H9 (cell line): ENCODE measurements at places on chromosomes 2 and 18. TPM values are rescaled to one million over a fixed set of nuclear protein-coding genes. Genes with fewer than 3 reads are reported as not detected.

The SMAD7 gene
- total RNA-seq, result 27.7 and 29.4 TPM in 2 replicates

The SLC4A5 gene
- total RNA-seq, result 0.42 and 0.50 TPM in 2 replicates

The GKN1 gene
- total RNA-seq, result not detected in 2 replicates

The GPBAR1 gene
- 0.37 and 0.44 TPM in 2 replicates for total RNA-seq

The ECEL1 gene
- total RNA-seq, result 8.2 and 8.4 TPM in 2 replicates

The MC4R gene
- total RNA-seq, result not detected in 2 replicates

The FLACC1 gene
- 0.42 TPM in 1 of 2 replicates, not detected in the other for total RNA-seq

The MC5R gene
- not detected in 2 replicates for total RNA-seq

The FECH gene
- 24.1 and 24.8 TPM in 2 replicates for total RNA-seq

The OR6B2 gene
- not detected in 2 replicates for total RNA-seq

The OTX1 gene
- 0.11 and 0.13 TPM in 2 replicates for total RNA-seq

The ZNF892 gene
- total RNA-seq, result 13.2 and 13.3 TPM in 2 replicates

The IRS1 gene
- total RNA-seq, result 15.0 and 16.3 TPM in 2 replicates

DNA sequence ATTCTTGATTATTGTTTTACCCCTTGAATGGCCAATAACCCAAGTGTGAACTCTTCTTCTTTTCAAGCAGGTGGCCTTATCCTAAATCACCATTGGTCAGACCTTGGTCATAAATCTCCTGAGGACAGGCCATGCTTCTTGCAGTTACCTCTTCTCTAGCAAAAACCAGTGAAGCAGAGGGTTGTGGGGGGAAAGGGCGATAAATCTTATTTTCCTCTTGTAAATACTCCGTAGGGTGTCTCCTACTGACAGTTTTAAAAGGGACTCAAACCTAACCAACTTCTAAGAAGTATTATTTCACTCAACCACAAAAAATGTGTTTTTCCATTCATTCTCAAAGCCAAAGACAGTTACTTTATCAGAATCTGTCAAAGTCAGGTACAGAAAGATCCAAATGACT, 168.1 kb upstream of the RMP24 start:
- DNase-seq, result no peak

DNA sequence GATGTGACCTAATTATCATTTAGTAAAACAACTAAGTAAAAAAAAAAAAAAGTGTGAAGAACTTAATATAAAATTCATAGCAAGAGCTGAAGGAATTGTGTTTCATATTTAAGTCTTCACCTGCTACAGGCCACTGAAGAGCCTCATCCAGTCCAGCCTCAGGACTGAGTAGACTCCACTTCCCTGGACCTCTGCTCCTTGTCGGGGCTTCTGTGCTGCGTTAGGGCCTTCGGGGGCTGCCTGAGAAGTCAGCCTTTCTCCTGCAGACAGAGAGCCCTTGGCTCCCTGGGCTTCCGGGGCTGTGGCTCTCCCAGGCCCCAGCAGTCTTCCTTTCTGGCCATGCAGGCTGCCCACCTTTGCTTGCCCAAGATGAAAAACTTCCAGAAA, 95.5 kb downstream of the MTCL1 start:
- no peak for DNase-seq

DNA sequence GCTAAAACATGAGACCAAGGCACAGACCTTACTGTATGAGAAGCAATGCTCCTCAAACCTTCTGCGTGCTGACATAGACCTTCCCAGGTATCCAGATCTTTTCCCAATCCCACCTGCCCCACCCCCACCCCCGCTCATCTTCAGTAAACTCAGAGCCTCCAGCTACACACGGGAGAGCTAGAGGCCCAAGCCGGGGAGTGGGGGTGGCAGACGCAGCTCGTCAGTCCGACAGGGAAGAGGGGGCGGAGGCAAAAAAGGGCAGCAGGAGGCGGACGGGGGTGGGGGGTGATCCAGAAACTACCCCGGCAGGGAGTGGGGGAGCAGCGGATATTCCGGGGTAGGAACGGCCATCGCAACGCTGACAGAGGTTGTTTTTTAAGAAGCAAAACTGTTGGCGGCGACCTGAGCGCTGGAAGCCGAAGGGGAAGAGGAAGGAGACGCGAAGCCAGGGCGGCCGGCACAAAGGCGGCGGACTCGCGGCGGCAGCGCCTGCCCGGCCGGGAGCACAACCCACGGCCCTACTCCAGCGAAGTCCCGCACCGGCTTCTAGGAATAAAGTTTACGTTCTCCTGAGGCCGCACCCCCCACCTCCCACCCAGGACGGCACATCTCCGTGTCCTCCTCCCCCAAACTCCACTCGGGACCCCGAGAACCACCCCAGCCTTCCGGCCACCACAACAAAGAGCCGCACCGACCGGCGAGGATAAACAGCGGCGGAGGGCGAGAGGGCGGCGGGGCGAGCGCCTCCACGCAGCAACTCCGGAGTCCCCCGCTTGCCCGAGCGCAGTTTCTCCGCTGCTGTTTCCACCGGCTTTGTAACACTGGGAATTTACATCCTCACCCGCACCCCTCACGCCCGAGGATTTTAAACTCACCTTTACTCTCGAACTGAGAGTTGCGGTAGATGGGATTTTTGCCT, 722 bp downstream of the BAZ2B start:
- DNase-seq, result peak; percentile 90

- no peak for DNase-seq
Observed at GRCh38 chr18:48493434-48494230, 45.2 kb upstream of the CTIF start.

DNA sequence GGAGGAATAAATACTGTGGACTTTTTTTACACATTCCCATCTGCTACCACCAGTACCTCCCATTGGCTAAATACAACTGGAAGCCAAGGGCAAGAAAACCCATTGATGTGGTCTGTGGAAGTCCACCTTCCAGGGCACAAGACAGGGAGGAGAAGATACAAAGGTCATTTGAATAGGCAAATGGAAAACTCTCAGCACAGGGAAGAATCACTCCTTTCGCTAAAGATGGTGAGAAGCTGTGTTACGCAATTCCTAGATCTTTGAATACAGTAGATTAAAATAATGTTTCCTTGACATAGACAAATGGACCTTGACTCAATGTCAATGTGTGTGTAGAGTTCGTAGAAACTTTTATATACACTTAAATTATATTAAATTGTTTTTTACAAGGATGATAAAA, 70.9 kb upstream of the ERBB4 start:
- no peak for DNase-seq

- DNase-seq, result no peak
Observed at GRCh38 chr18:919078-919477, 14.4 kb downstream of the ADCYAP1 start.

GRCh38 chr2:155080373-155080772, 381.9 kb downstream of the KCNJ3 start:
- DNase-seq, result no peak

- DNase-seq, result no peak
Observed at GRCh38 chr2:226699321-226699720, 100.3 kb downstream of the IRS1 start.

DNA sequence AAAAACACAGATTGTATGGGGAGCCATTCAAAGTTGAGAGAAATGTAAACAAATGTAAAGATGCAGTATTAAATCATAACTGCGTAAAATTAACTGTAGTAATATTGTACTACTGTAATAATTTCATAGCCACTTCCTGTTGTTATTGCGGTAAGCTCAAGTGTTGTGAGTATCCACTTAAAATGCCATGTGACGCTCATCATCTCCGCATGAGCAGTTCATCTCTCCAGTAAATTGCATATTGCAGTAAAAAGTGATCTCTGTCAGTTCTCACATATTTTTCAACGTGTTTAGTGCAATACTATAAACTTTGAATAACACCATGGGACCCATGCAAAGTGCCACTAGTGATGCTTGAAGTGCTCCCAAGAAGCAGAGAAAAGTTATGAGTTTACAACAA, 41.8 kb upstream of the SP3 start:
- DNase-seq, result no peak

DNA sequence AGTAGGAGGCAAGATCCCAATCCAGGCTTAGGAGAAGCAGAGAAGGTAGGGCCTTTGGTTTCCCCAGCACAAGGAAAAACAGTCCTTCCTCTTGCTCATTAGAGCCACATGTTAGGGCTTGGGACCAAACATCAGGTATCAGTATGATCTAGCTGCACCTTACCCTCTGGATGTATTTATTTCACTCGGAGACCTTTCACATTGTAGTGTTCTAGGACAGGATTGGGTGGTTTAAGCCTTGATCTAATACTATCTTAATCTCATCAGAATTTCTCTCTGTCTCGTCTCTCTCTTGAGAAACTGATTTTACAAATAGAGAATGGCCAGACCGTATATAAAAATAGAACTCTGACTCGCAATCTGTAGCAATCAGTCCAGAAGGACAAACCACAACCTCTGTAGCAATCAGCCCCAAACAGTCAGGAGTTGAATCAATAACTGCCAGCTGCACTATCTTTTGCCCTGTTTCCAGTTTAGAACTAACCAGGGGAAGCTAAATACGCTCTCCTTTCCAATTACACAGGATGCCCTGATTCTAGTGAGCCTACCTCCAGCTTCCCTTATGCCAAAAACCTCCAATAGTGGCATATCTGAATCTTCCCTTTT, 207.1 kb downstream of the TDRD15 start:
- DNase-seq, result no peak

DNA sequence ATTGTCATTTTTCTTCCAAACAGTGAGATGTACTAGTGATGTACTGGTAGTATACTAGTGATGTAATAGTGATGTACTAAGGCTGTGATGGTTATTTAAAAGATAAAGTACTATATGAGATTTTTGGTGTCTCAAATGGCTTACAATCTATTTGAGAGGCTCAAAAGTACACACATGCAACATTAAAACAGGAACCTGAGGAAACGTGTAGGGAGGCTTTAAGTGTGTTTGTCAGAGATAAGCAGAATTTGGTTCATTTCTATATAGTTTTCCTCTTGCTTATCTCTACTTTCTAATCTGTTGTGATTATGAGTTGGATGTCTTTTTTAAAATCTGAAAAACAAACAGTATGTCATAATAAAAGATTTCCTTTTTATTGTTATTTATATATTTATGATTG, 100.9 kb upstream of the SERTAD2 start:
- DNase-seq, result no peak

DNA sequence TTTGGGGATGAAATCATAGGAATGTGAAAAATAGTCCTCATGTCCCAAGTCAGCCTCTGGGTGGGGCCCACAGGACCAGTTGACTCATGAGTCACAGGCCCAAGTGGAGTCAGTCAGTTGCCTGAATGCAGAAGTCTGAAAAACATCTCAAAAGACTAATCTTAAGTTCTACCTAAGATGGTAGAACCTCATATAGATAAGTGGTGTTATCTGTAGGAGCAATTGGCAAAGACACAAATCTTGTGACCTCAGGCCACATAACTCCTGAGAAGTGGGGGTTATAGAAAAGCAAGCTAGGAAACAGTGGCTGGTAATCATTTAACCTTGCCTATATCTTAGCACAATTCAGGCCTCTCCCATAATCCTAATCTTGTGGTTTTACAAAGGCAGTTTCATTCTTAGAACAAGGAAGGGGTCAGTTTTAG, 257.1 kb upstream of the SPOPL start:
- no peak for DNase-seq

DNA sequence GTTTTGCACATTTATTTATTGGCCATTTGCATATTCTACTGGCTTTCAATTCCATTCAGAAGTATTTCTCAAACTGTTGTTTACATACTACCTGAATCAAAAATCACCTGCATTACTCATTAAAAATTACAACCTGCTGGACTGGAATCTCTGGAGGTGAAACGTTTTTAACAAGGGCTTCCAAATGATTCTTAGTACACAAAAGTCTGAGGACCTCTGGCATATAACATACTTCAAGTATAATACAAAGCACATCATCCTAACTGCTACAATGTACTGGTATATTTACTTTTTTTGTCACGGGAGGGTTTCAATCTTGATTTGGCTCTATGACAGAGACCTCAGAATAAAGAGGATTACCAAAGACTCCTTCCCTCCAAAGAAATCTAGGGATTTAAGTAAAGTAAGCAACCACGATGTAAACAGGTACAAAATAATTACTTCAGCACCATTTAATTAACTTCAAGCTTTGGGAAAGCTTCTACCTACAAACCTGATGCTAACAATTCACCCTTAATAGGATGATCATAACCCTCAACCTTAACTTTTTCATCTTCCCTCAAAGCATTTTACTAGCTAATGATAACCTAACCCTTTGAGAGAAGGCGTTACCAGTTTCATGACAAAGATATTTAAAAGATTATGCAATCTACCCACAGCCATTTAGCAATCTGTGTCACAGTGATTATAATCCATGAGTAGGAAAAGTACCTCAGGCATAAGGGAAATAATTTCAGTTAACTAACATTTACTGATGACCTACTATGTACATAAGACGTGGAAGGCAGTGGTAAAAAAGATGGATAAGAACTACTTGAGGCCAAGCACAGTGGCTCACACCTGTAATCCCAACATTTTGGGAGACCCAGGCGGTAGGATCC, 24.7 kb downstream of the ATAD2B start:
- DNase-seq, result no peak

- no peak for DNase-seq
Observed at GRCh38 chr18:7898181-7898580, 331.1 kb downstream of the PTPRM start.

DNA sequence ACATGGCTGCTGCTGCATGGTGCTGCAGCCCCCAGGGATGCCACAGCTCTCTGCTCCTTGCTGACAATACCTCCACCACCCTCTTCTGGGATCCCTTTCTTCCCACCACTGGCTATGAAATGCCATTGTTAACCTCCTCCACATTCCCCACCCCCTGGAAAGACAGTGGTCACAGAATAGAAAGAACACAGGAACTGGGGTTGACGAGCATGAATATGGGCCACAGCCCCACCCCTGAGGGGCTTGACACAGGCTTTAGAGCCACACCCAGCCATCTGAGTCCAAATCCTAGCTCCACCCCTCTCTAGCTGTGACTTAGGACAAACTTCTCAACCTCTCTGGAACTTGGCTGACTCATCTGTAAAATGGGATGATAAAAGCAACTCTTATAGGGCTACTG, 47.3 kb downstream of the TMEM163 start:
- peak; percentile 41 for DNase-seq

- peak; percentile 76 for DNase-seq
Observed at GRCh38 chr2:116754381-116755101, 1060.0 kb upstream of the DDX18 start.

DNA sequence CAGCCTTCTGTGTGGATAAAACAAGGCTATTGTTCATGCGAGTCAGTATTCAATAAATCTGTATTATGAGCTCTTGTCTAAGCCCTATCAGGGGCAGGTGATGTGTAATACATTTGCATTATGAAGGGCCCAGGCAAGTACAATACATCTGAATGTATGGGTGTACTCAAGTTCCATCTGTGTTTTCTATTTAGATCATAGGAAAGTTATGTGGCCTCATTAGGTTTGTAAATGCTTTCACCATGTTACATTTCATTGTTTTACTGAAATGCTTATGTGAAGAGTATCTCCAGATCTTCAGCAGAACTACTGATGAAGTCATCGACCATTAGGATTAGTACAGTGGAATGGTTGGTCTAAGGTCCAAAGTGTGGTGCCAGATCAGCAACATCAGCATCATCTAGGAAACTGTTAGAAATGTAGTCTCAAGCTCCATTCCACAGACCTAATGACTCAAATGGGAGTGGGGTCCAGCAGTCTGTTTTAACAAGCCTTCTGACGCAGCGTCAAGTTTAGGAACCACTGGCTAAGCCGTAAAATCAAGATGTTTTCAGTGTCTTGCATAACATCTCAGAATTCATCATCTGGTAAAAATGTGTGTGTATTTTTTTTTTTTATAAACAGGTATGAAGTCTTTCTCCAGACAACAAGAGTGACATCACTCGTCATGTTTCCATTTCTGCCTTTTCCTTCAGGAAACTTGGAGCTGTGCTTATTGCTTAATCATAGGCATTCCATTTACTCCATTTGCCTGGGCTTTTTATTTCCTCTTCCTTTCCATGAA, 80.5 kb downstream of the LYPD6 start:
- DNase-seq, result no peak
